Effector CD8-positive, alpha-beta T cell (primary cell): ENCODE measurements at places on chromosomes 12 and 14.

DNA sequence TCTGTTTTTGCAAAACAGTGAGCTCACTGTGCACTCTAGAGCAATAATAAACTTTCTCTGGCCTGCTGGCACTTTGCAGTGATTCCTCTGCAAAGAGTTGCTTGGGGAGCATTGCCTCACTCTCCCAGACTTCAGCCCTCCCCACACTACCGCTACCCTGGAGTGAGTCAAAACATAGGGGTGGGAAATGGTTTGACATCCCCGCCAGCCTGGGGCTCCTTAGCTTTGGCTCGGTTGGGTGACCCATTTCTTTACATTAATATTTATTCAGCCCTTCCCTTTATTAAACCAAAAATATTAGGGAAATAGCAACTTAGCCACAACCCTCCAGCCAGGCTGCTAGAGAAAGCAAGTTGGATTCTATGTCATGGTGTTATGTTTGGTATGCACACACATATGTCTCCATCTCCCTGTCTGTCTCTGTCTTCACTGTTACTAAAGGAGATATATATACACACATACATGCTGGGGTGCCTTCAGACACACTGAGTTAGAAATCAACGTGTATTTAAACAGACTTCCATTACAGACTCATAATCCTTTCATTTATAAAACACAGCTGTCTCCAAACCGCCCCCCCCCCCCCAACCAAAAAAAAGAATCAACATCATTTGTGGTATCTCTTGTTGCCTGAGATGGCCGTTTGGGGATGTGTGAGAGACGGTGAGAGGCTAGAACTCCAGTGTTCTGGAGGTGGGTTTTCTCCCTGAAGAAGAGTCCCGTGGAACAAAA is 3.4 kb upstream of the IRF2BPL start:
- no peak for DNase-seq

DNA sequence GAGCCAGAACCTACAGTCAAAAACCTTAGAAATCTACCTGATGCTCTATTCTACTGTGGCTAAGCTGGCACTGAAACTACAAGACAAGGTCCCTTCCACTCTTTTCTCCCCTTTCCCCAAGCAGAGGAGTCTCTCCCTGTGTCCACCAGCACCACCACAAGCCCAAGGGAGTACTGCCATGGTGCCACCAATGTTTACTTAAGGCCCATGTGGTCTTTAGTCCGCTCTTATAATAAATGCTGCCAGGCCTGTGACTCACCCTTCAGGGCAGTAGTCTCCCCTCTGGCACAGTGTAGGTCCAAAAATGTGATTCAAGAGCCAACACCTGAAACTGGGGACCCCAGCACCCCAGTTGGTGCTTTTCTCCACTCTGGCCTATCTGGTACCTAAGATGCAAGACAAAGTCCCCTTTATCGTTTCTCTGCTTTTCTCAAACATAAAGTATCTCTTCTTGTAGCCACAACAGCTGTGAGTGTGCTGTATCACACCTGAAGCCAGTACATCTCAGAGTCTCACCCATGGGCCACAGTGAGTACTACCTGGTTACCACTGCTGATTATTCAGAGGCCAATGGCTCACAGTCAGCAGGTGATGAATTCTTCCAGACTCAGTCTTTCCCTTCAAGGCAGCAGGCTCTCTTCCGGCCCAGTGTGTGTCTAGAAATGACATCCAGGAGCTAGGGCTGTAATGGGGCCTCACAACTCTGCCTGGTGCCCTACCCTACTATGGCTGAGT is 29.3 kb downstream of the SLC38A2 start:
- no peak for DNase-seq

DNA sequence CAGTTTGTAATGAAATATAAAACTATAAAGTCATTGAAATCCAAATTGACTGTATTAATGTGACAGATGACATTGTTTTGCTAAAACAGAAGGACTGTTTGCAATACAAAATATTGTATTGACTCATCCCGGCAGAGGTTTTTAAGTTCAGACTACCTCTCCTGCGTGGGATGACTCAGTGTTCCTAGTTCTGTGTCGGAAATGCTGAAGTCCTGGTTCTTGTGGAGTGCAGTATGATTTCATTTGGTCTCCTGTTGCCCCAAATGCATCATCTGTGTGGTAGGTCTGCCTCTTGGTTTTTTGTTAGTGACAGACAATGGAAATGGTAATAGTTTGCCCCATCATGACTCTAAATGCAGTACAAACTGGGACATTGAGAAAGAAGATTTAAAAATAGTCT is 27.8 kb downstream of the PELI2 start:
- no peak for DNase-seq

GRCh38 chr12:3543826-3544225 is 52.8 kb downstream of the PRMT8 start:
- no peak for DNase-seq

DNA sequence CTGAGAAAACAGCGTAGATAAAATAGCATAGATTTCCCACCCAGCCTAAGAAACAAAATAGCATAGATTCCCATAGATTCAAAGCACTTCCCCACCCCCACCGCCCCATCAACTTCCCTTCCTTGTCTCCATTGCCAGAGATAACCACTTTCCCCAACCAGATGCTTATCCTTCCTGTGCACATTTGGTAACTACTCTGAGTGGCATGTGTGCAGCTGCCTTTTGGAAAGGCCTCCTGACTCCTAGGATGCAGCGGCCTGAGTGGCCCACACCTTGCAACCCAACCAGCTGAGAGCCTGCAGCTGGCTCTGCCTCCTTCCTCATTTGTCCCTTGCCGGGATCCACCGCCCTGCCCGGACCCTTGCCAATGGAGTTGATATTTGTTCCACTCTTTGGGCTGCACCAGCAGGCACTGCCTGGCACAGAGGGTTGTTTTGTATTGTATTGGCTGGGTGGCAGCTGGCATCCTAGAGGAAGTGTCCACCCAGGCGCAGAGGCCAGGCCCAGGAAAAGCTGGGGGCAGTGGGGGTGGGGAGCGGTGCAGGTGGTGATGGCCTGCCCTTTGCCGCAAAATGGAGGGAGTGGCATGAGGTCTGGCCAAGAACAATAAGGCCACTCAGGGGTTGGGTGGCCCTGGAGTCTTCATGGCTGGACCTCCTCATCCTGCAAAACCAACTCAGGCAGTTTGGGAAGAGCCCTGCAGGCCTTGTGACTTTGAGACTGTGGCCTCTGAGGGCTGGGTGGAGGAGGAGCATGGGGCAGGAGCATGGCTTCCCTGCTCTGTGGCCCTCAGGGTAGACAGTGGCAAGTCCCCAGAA is 4.9 kb downstream of the SLC48A1 start:
- DNase-seq, result no peak

GRCh38 chr14:90103808-90104207 is 42.0 kb downstream of the KCNK13 start:
- DNase-seq, result no peak

- no peak for DNase-seq
These were observed 477.1 kb downstream of the FSCB start for GRCh38 chr14:44029933-44030332.

DNA sequence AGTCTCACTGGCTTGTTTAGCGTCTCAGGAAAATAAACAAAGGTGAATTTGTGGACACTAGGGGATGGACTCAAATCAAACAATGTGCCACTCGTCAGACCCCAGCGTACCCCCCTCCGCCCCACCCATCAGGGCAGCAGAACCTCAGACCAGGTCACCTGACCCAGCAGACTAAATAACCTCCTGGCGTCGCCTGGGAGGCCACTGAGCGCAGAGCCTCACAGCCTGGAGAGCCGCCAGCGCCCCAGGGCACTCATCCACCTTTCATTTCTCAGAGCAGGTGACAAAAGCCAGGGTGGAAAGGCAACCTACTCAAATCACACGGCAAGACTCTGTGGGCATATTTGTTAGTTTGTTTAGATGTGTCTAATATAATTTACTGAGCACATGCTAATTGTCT is 100.9 kb downstream of the DICER1 start:
- DNase-seq, result no peak

GRCh38 chr14:65159281-65160062 is 57.2 kb upstream of the MAX start:
- no peak for DNase-seq

GRCh38 chr14:103858063-103858781 is 10.8 kb upstream of the PPP1R13B start:
- DNase-seq, result no peak

DNA sequence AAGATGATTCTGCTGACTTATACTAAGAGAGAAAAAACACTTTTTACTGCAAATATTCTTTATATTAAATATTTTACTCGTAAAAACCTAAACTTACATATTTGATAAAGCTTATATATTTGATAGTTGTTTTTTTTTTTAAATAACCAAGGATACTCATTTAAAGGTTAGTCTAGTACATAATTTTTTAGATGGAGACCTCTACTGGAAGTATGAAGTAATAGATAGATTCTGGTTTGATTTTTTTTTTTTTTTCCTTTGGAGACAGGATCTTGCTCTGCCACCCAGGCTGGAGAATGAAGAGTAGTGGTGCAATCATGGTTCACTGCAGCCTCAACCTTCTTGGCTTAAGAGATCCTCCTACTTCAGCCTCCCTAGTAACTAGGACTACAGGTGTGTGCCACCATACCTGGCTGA is 16.4 kb downstream of the ARID2 start:
- no peak for DNase-seq

DNA sequence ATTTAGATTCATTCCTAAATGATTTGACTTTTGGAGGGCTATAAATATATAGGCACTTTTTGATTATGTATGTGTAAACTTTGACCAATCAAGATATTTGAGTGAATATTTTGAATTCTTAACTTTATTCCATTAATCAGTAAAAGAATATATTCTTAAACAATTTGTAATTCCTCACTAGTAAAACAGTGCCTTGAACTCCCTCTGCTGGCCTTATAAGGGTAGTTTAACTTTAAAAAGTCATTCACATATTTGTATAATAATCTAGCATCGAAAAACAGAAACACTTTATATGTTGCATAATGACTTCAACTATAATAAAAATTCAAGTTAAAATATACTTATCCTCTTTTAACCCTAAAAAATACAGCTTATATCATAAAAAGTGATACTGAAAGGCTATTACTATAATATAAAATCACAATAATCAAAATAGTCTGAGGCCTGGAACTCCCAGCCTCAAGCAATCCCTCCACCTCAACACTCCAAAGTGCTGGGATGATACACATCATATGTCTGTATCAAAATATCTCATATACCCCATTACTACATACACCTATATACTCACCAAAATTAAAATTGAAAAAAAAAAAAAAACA is 31.2 kb downstream of the CCDC59 start:
- DNase-seq, result no peak

- no peak for DNase-seq
These were observed 170.8 kb downstream of the RPL10L start for GRCh38 chr14:46480817-46481216.

DNA sequence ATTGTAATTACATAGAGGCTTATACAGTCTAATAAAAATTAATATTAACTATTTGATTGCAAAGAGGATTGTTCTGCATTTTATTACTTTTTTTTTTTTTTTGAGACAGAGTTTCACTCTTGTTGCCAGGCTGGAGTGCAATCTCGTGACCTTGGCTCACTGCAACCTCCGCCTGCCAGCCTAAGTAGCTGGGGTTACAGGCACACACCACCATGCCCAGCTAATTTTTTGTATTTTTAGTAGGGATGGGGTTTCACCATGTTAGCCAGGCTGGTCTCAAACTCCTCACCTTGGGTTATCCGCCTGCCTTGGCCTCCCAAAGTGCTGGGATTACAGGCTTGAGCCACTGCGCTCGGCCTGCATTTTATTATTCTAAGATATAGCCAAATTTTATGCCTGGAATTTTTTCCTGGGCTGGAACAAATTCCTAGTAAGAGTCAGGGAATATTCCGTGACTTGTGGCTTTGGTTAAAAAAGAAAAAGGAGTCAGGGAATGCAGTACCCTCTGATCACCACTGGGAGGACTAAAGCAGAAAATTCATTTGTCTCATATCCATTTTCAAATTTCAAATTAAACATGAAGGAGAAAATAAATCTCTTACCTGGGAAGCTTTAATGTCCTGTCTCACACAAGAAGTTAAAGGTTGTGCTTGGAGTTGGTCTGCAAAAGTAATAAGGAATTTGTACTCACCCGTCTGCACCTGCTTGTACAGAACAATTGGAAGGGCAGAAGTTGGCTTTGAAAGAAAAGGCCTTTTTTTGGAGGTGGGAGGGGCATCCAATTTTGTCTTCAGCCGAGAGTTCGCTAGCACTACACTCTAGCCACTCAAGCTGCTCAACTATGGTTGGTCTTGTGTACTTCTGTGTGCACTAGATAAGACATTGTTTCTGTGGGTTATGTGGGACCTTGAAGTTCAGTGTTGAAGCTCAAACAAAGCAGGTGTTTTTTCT is 8.7 kb downstream of the MARK3 start:
- DNase-seq, result no peak

DNA sequence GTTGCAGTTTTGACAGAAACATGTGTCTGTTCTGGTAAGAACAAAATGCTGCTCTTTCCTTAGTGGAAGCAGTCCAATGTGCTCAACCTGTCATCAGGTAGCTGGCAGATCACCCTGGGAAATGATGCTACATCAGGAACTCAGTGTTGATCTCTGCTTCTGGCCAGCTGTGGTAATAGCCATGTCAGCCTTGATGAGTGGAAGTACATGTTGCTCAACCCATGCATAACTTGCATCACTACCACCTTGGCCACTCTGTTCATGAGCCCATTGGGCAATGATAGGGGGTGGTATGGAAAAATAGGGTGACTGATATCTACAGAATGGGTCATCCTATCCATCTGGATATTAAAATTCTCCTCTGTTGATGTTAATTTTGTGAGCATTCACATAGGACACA is 411.0 kb downstream of the C12orf50 start:
- DNase-seq, result no peak

DNA sequence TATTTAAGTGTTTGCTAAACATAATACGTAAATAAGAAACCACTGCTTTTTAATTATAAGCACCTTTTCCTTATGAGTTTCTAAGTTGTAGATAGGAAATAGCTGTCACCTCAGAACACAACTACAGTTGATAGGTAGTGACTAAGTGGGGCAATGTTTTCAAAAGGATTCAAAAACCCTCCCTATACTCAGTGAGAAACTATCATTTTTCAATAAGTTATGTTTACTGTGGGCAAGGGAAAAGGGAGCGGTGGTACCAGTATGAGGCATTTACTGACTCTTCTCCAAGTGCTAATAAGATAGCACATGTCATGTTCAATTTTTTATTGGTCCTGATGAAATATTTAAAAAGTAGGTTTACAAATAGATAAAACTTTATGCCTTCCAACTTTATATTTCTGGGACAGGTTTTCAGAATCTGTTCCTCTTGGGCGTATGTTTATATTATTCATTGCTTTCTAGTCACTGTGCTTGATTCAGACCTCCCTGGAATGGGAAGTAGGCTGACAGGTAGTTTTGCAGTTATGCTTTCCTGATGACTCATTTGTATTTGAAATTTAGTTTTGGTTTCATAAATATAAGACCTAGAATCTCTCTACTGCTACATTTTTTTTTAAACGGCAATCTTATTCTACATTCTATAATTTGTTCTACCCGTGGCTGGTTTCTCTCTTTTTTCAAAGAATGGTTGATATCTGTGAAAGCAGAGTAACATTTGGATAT is 153.1 kb downstream of the TMEM117 start:
- DNase-seq, result no peak
